Placental pericyte (primary cell): ENCODE measurements at places on chromosomes 6 and 20. TPM values are rescaled to one million over a fixed set of nuclear protein-coding genes. Genes with fewer than 3 reads are reported as not detected.

The C6orf141 gene
- total RNA-seq, result 0.72 and 2.2 TPM in 2 replicates

The OPRM1 gene
- total RNA-seq, result not detected in 2 replicates

The ERVFRD-1 gene
- total RNA-seq, result 0.22 TPM in 1 of 2 replicates, not detected in the other

The ATP5F1E gene
- 16.6 and 18.3 TPM in 2 replicates for total RNA-seq

The ARFGEF2 gene
- 53.6 and 54.7 TPM in 2 replicates for total RNA-seq

The GSTA3 gene
- not detected in 2 replicates for total RNA-seq

The SOX12 gene
- total RNA-seq, result 10.1 and 10.3 TPM in 2 replicates

The PDE10A gene
- total RNA-seq, result 2.0 and 11.6 TPM in 2 replicates
